ENCODE measurements at places on chromosomes 6 and 20.

GRCh38 chr6:129866256-129866655, 5.1 kb upstream of the TMEM244 start:
- DNase-seq: no peak

DNA sequence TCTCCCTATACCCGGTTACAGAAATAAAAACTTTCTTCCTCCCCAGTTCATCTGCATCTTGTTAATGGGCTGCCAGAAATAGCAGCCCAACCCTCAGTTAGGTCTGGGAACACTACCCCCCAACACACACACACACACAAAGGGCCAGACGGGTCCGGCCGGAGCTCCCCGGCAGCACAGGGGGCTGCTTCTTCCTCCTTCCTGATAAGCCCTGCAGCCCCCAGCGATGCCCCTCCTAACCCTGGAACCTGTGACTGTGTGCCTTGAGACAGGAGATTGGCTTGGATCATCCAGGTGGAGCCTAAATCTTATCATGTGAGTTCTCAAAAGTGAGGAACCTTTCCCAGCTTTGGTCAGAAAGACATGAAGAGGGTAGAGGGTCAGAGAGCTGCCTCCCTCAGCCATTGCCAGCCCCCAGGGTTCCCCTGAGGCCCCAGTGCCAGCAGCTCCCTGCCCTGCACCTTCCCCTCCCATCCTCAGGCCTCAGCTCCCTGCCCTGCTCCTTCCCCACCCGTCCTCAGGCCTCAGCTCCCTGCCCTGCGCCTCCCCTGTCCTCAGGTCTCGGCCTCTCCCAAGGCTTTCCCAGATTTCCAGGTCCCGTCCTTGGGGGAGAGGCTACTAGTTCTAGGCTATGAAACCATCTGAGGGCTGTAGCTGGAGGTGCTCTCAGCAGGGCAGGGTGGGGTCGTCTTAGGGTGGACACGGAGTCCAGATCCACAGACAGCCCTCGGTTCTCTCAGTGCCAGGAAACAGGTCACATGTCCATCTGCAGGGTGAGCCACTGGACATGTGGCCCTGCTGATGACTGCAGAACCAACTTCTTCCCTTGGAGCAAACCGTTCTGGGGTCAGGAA, 34.5 kb upstream of the CST7 start:
- no peak for DNase-seq

GRCh38 chr6:30752157-30752927, 8.0 kb upstream of the IER3 start:
- peak; percentile 62 for DNase-seq

DNA sequence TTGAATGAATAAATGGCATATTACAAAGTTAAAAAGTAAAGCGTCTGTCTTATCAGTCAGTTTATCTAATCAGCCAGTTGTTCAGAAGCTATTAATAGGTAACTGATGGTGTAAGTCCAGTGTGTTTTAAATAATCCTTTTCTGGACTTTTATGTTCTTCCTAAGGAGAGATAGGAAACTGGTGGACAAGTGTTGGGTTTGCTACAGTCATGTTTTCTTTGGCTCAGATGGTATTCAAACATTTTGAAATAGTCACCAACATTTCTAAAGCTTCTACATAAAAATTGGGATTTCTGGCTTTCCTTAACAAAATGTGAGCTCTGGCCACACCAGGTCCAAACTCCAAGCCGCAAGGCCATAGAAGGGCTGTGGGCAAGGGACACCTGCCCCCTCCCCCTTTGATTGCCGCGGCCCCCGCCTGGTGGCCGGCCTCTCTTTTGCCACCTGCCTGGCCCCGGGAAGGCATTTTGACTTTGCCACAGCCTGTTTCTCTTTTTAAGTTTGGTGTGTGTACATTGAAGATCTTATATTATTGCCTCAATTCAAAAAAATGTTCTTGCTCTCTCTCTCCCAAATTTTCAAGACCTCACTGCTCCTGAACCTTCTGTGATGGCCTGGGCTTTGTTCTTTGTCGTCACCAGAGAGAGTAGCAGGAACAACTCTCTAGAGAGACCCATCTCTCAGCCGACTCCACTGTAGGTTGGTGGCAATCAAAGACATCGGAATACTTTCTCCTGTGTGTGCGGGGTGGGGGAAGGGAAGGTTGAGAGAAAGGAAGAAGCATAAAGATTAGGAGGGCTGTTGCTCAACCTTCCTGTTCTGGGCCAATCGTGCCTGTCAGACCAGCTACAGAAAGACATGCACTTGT, 84.0 kb upstream of the ZNF217 start:
- no peak for DNase-seq

DNA sequence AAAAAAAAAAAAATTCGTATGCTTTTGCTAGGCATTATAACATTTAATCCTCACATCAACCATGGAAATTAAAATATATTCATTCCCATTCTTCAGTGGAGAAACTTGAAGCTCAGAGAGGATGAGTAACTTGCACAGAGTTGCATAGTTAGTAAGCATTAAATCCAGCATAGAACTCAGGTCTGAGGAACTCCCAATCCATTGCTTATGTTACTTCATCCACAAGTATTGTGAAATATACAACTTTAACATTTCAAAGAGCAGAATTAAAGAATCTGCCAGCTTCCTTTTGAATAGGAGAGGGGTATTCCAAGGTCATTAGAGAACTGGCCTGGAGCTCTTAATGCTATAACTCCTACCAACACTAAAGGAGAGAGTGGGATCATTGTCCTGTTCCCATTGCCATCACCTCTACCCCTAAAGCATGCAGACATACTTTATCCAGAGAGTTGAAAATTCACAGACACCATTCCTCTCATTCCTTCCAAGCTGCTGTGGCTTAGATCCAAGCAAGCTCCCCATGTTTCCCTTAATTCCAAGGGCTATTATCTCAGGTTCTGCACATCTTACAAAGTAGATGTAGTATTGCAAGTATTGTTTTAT, 91.9 kb downstream of the FLRT3 start:
- no peak for DNase-seq

- DNase-seq: no peak
Observed at GRCh38 chr6:144248476-144249301, 36.4 kb upstream of the UTRN start.
